Pulmonary artery endothelial cell (primary cell): ENCODE measurements at places on chromosomes 7 and 10. TPM values are rescaled to one million over a fixed set of nuclear protein-coding genes. Genes with fewer than 3 reads are reported as not detected.

GRCh38 chr10:124225029-124225466, 131.7 kb upstream of the CHST15 start:
- no peak for DNase-seq

GRCh38 chr10:43265799-43266721, 805 bp downstream of the RASGEF1A start:
- DNase-seq: no peak

DNA sequence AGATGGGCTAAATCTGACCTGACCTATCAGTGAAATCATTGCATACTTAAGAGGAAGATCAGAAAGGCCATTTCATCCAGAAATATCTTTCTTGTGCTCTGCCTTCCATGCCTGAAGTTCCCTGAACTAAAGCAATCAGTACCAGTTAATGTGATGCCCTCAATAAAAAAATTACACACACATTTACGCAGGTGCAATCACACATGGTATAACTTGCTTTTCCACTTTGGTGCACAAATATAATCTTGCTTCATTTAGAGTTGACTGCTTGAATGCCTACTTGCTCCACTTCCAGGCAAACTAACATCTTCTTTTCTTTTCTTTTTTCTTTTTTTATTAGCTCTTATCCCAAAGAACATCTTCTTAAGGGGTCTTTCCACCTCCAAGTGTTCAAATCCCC, 58.3 kb upstream of the KIF5B start:
- no peak for DNase-seq

DNA sequence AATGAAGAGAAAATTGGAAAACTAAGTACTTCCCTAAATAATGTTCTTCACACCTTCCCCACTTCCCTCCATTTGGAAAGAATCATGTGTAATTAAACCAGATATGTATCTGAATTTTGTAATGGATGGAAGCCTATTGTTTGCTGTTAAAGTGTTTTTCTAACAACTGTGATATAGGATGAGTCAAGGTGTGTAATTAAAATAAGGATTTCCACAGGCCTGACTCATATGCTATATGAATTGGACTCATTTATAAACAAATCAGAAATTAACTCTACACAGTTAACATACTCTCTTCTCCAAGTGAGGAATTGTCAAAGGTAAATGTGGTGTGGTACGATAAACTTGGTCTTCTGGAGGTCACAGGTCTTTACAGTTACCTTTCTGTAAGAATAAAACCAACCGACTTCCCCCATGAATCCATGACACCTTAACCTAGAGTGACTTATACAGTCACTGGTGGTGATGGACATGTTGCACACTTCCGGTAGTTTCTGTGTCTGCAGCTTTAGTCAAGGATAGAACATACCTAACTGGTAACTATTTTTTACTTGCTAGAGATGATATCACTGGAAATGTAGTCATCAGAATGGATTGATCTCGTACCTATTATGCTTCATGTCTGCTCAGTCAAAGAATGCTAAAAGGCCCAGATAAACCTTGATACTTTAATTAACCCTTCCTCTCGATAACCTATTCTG, 12.8 kb downstream of the PNLIPRP3 start:
- DNase-seq: no peak

DNA sequence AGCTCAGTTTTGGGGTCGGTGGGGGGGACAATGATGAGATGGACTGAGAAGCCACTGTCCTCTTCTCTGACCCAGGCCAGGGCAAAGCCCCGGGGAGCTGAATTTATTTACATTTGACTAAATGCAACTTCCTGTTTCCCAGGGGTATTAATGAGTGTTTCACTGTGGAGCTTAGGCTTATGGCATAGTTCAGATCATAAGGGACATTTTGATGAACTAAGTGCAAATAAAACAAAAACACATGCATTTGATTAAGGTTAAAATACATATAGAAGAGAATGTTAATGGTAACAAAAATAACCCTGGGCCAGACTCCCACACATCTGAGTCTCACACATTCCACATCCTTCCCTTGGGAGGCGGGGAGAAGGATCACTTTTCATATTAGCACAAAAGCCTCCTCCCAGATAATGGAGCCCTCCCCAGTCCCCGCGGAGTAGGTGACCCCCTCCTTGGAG, 320.6 kb downstream of the FRMD4A start:
- no peak for DNase-seq

DNA sequence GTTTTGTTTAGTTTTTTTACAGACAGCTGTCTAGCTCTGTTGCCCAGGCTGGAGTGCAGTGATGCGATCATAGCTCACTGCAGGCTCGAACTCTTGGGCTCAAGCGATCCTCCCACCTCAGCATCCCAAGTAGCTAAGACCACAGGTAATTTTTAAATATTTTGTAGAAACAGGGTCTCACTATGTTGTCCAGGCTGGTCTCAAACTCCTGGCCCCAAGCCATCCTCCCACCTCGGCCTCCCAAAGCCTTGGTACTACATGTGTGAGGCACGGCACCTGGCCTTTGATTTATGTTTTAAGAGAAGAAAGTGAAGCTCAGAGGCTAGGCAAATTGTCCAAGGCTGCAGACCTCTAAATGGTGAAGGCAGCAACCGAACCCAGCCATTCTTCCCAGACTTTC, 98.6 kb upstream of the SVIL start:
- DNase-seq: no peak

DNA sequence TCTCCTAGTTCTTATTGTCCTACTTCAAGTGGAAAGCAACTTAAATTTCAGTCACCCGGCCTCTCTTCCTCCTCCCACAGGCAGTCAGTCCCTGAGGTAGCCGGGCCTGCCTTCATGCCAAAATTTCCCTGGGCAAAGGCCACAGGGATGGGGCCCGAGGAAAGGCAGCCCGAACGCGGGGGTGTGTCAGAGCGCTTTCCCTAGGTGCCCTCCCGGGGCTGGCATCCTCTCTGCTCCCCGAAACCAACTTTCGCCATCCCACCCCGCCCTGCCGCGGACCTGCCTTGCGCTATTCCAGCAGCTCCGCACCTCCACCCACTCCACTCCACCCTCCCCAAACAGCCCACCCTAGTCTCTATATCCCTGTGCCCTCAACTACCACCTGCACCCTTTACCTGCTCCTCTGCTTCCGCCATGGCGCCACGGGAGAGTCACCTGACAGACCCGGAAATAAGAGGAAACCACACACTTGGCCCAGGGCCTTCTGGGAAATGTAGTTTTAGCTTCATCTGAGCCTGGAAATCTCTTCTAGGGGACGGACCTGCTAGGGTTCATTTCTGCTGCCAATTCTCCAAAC, at the start of gene VPS41:
Gene VPS41, minus strand, starts transcription at position 433 of the 577 bp plus-strand sequence. Its CDS starts 17 bp downstream, at position 416.
- DNase-seq: peak; percentile 22

The EVX1 gene
- not detected in 2 replicates for total RNA-seq

The GPR26 gene
- not detected in 2 replicates for total RNA-seq

The VAX1 gene
- total RNA-seq: not detected in 2 replicates

The CYP17A1 gene
- not detected in 2 replicates for total RNA-seq

The PRRT4 gene
- total RNA-seq: not detected in 2 replicates

The FIS1 gene
- total RNA-seq: 132 and 233 TPM in 2 replicates
